Activated CD8-positive, alpha-beta memory T cell treated with anti-CD3 and anti-CD28 coated beads, Interleukin-2, amount 50 U/mL, for 4 hours (primary cell): ENCODE measurements at places on chromosomes 5 and 9.
A peak's percentile ranks its signal among the peaks of the same experiment; 100 is the strongest.

- no peak for DNase-seq
Measured at GRCh38 chr5:165502893-165503691, 1997.7 kb downstream of the MAT2B start.

DNA sequence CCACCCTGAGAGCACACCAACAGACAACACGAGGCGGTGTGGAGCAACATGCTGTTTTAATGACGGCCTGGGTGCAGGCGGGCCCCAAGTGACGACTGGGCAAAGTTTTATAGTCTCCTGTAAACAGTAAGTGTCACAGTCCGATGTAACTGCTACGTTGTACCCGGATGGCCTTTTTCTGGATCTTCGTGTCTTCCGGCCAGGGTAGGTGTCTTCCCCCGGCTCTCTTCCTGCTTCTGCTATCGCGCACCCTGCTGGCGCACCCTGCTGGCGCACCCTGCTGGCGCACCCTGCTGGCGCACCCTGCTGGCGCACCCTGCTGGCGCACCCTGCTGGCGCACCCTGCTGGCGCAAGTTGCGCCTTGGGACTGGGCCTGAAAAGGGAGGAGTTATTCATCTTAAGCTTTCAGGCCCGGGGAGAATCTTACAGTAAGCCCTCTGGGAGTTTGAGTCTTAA lies 143.0 kb upstream of the TARS1 start:
- DNase-seq: no peak

DNA sequence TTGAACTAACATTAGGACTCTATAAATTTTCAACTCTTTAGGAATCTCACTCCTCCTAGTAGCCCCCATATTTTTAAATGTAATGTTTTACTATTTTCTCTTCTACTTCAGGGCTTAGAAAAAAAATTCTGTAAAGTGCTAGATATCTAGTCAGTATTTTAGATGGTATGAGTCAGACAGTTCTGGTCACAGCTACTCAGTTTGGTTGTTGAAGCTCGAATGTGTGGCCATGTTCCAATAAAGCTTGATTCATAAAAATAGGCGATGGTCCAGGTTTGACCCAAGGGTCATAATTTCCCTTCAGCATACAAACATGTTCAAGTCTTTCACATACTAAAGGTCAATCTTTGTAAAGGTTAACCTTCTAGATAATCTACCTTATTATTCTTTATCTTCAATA lies 566.0 kb upstream of the CDH18 start:
- DNase-seq: no peak

DNA sequence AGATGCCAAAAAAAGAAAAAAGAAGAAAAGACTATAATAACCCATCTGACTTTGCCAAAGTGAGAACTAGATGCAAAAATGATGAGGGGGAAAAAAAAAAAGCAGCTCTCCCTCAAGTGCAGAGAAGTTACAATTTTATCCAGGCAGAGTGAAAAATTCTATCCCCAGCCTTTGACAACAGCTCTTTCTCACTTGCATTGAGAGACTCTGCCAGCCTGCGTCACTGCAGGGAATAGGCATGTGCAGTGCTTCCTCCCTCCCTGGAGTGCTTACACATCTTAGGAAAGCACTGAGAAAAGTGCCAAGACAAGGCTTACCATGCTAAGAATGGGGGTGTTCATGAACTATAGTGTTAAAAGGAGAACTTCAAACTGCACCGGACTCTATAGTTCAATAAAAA lies 418.6 kb upstream of the TYRP1 start:
- no peak for DNase-seq

- no peak for DNase-seq
Measured at GRCh38 chr9:129250786-129251185, 72.7 kb upstream of the IER5L start.

DNA sequence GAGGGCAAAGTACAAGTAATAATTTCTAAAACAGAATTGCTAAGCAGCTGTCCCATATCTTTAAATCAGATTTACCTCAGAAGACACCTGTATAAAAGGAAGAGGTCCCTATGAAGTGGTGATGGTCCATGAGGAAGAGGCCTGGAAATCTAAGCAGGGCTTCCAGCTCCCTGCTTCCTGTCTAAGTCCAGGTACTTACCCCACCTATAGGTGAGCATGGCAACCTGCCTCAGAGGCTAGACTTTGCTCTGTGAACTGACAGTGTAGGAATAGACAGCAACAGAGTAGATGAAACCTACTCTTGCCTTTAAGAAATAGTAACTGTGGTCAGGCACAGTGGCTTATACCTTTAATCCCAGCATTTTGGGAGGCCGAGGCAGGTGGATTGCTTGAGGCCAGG lies 55.8 kb upstream of the ARRDC3 start:
- DNase-seq: no peak

DNA sequence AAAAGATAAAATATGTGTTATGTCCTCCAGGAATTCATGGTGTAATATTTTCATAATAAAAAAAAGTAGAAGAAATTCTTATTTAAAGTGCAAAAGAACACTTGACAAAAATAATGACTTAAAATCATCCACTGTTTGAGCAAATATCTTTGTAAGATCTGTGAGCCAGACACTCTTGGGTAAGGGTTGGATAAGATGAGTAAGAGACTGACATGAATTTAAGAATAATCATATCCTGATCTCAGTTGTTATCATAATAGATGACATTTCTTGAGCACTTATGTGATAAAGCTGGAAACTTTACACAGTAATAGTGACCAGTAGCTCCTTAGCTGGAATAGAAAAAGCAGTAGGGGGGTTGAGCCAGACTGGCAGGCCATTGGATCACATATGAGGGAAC lies 40.0 kb upstream of the ADRB2 start:
- no peak for DNase-seq

- no peak for DNase-seq
Measured at GRCh38 chr5:68424799-68425537, 209.4 kb downstream of the PIK3R1 start.

GRCh38 chr5:83641946-83642345 lies 78.7 kb downstream of the HAPLN1 start:
- no peak for DNase-seq

- no peak for DNase-seq
Measured at GRCh38 chr5:53206562-53206961, 97.0 kb upstream of the MOCS2 start.

GRCh38 chr5:60178101-60178500 lies 284.6 kb upstream of the PDE4D start:
- no peak for DNase-seq

DNA sequence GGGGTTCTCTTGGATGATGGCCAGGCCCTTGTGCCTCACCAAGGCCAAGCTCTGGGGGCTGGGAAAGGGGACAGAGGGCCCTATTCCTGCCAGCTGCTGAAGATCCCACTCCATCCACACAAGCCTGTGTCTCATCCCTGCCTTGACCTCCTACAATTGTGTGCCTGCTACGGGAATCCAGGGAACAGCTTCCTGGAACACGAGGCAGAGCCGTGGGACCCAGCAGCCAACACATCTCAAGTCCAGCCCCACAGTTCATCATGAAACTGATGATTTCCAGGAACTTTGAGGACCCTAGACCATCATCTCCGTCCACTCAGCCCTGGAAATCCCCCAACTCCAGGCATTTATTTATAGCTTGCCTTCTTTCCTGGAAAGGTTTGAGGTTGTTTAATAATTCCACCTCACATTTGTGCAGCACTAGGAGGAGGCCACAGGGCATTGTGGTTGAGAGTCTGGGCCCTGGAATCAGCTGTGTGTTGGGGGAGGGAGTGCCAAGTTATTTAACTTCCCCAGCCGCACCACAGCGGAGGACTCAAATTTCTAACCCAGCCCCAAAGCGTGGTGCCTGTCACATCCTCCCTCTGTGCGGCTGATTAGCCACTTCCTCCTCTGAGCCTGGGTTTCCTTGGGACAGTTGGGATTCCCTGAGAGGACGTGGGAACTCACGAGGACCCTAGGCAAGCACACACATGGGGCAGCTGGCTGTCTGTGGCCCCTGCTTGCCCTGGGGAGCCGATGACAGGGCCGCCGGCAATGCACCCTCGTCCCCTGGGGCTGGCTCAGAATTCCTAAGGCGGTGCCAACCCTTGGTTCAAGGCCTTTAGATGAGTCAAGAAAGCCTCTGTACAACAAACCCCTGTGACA lies 58.2 kb upstream of the GGTA1 start:
- no peak for DNase-seq

GRCh38 chr5:71993600-71993999 lies 113.7 kb upstream of the MAP1B start:
- DNase-seq: no peak

GRCh38 chr9:134964271-134965055 lies 46.8 kb upstream of the FCN1 start:
- DNase-seq: peak; percentile 10

DNA sequence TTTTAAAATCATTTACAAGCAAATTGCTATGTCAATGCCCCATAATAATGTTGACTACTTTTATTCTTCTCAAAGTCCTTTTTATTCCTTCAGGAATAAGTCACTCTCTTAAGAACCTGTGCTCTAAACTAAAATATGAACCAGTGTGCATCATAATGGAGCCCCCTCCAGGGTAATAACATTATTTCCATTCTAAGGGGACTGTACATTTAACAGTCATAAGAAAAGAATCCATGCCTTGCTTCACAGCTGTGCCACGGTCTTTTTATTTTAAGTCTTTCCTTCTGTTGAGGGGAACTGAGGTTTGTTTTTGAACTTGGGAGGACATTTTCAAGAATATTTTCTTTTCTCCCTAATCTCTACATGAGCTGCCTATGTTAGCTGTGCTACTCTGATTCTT lies 297.6 kb downstream of the MAN2A1 start:
- no peak for DNase-seq

GRCh38 chr5:180519098-180519497 lies 24.9 kb downstream of the CNOT6 start:
- no peak for DNase-seq

DNA sequence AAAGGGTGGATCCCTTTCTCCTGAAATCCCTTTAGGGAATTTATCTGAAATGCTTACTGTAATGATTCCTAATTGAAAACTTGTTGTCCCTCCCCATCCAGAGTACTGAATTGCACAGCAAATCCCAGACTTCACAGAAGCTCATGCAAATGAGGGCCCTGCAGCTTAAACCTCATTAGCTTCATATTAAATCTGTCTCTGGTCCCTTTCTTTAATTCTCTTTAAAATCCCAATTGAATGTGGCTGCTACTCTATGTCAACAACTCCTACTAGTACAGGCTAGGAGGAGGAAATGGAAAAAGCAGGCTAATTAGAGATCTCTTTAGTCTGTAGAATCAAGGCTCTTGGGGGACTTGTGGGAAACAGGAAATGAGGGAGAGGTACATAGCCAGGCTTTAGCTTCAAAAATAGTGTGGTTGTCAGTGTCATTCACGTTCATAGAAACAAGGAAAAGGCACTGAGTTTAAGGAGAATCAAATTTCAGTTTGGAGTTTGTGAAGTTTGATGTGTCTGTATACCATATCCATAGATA lies 191.3 kb upstream of the PRDM9 start:
- DNase-seq: no peak

- no peak for DNase-seq
Measured at GRCh38 chr5:6202149-6202967, 176.0 kb downstream of the MED10 start.

- DNase-seq: no peak
Measured at GRCh38 chr5:55110217-55110616, 7.8 kb downstream of the GZMA start.

DNA sequence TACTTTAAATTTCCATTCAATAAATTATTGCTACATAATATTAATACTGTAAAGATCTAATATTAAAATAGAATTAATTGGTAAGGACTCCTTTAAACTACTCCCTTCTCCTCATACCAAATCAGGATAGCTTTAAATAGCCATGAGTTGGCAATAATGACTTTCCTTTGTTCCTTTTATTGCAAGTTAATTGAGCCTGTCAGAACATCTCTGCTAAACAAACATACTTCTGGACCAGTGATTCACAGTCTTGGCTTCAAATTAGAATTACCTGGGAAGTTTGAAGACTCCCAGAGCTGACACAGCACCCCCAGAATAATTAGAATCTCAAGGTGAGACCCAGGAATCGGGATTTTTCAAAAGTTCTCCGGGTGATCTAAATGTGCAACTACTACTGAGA lies 18.7 kb downstream of the C5orf58 start:
- no peak for DNase-seq

DNA sequence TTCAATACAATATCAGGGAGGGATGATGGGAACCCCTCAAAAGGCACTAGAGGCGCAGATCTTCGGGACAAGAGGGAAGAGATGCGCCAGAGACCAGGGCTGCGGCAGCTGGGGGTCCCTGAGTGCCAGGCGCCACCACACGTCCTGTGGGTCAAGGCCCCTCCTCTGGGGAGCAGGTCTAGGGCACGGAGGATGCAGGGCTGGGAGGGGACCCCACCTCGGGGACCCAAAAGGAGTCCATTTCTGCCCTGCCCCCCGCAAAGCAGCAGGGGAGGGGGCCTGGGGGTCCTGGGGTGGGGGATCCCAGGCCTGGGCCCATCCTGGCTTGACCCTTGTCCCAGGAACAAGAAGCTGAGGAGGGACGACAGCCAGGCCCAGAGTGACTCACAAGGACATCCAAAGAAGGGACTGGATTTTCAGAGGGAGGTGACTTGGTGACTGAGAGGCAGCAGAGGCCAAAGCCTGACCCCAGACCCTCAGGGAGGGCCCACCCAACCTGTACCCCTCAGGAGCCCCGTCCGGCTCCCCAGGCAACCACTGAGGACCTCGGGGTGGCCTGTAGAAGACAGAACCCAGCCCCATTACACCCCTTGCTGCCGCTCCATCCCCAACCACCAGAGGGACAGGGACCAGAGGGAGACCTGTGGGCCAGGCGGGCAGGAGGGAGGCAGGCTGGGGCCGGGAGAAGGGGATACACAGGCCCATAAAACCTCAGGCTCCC lies 54.2 kb downstream of the LRSAM1 start:
- DNase-seq: no peak

DNA sequence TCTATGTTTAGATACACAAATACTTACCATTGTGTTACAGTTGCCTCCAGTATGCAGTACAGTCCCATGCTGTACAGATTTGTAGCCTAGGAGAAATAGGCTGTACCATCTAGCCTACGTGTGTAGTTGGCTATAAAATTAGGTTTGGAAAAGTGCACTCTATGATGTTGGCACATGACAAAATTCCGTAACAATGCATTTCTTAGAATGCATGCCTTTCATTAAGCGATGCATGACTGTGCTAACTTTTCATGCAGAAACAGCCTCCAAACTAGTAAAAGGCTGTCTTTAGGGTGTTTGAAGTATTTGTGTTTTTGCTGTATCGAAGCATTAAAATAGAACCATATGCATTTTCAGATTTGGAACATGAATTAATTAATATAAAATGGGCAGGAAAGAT lies 157.9 kb downstream of the RMI1 start:
- no peak for DNase-seq

DNA sequence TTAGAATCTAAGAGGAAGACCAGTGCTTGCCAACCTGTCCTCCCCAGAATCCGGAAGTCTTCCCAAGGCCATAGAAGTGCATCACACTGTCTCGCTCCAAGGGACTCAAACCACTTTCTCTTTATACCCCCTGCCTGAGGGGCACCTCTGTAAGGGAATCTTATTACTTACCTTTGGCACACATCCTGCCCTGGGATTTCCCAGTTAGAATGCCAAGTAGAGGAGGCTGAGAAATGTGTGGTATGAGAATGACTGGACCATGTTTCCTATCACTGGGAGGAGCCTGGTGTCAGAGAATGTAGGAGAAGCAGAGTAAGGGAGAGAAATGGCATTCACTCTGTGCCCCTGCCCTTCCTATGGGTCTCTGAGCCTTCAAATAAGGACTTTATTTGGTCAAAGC lies 85.8 kb downstream of the AOPEP start:
- no peak for DNase-seq

- DNase-seq: no peak
Measured at GRCh38 chr5:56247592-56247991, 14.5 kb upstream of the ANKRD55 start.

GRCh38 chr9:124456341-124457078 lies 6.3 kb downstream of the ADGRD2 start:
- no peak for DNase-seq
